ENCODE measurements at places on chromosomes 5 and 9.

DNA sequence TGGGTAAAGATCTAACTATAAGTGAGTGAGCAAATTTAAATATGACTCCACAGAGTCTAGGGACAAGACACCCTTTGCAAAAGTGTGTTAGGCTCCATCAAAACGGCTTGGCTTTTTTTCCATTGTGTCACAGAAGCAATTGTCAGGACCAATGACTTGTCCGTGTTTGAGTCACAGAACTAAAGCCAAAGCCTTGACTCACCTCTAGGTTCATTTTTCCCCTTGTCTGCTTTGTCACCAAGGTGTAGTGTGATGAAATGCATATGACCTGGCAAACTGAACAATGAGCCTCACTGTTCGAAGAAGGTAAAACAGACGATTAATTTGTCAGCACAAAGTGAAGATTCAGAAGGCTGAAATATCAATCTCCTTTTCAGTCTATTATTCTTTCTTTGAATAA, 331.0 kb downstream of the GLIS3 start:
- peak; percentile 9 for DNase-seq

- no peak for DNase-seq
Measured at GRCh38 chr5:58275516-58275915, 184.4 kb downstream of the PLK2 start.

DNA sequence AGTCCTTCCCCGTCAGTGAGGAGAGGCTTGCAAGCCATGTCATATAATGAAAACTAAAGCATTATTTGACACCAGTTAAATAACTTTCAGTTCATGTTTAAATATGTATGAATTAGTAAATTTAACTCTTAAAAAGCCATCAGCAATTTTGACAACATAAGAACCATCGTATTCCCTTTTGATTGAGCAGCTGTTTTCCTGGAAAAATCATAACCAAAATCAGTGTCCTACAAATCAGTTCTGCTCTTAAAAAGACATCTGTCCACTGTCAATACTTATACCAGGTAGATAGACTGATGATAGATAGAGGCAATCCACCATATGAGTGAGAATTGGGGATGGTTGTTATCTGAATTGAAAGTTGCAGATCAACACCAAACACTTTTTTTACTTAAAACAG, 2.3 kb downstream of the DIRAS2 start:
- no peak for DNase-seq

DNA sequence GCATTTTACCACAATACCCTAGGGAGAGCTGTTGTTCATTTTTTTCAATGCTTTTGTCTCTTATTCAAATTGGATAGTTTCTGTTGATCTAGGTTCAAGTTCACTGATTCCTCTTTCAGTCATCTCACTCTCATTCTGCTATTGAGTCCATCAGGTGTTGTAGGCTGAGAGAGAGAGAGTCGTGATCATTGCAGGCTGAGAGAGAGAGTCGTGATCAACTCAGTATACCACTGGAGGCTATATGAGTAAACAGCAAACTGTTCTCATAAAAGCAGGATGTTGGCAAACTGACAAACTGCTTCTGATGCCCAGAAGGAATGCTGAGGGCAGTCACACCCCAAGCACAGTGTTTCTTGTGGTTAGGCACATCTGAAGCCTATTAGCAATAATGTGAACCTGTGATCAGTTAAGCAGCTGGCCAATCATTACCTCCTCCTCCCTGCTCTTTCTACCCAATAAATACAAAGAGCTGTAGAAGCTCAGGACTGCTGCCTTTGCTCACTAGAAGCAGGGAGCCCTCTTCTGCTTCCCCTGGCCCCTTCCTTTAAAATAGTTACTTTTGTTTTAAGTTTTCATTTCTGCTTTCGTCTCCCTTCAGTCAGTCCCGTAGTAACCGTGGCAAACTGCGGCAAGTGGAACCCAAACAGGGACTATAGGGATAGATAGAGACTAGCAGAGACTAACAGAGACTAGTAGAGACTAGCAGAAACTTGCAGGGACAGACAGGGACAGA, 476.1 kb upstream of the ACO1 start:
- no peak for DNase-seq

- DNase-seq: peak; percentile 32
Measured at GRCh38 chr9:96476591-96476990, 26.6 kb downstream of the HABP4 start.

DNA sequence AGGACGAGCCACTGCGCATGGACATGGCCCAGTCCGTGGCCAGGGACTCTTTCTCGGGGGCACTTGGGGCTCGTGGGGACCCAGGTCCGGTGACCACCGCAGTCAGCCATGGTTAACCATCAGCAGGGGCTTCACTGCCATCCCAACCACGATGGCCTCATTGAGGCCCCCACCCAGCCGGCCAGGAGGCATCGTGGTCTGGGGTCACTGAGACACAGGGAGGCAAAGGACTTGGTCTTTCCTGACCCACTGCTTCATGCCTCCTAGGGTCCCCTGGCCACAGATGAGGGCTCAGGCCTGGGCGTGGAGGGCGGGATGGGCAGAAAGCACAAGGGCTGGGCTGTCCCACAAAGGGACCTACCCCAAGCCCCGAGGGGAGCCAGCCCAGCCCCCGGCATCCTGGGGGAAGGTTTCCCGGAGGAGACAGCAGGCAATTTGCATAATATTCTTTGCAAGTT, 6.6 kb downstream of the NACC2 start:
- DNase-seq: no peak

GRCh38 chr9:81685763-81686613, 3.4 kb downstream of the TLE1 start:
- DNase-seq: peak; percentile 73

DNA sequence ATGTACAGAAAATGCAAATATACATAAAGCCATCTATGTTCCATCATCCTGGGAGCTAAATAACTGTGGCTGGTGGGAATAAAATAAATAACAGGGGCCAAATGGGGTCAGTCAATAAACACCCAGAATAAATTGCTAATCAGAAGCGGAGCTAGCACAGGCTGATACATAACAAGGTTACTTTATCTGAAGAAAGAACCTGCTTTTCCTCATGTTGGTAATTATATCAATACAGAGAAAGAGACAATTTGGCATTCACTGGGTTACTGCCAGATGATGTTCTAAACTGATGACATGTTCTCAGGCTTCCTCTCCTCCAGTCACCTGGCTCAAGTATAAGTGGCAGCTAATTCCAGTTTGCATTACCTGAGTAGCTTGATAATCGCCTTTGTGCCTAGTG, 144.9 kb upstream of the CD180 start:
- no peak for DNase-seq

- DNase-seq: peak; percentile 55
Measured at GRCh38 chr5:154862766-154863165, 4.3 kb downstream of the CNOT8 start.

- no peak for DNase-seq
Measured at GRCh38 chr9:131826966-131827525, 87.2 kb upstream of the RAPGEF1 start.

- no peak for DNase-seq
Measured at GRCh38 chr9:69888856-69889585, 68.4 kb downstream of the CFAP95 start.

DNA sequence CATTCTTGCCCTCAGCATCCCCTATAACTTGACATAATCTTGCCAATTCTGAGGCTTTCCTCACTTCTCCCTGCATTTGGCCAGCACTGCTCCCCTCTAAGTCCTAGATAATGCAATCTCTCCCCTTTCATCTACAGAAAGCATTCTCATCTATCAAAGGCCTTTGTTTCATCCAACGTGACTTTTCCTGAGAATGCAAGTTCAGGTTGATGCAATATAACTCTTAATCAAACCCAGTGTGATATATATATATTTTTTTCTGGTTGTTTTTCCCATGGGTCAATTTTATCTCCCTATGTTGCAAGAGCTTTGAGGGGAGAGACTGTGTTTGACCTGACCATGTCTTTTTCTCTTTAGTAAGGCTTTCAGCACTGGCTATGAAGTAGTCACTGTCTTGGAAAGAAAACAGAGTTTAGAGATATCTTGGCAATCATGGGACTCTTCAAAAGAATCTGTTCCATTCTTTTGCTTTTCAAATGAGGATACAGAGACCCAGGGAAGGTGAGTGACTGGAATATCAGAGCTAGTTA, 268.6 kb downstream of the TRPM3 start:
- DNase-seq: no peak

- no peak for DNase-seq
Measured at GRCh38 chr5:77225531-77225930, 15.1 kb downstream of the PDE8B start.

- DNase-seq: no peak
Measured at GRCh38 chr5:148397968-148398595, 14.3 kb downstream of the FBXO38 start.

Data from AG10803 (cell line).